CD4-positive, alpha-beta T cell treated with Interleukin-12 subunit alpha and Interleukin-12 subunit beta, for 1 hour (primary cell): ENCODE measurements at places on chromosomes 1 and 21.
A peak's percentile ranks its signal among the peaks of the same experiment; 100 is the strongest.

GRCh38 chr1:48560577-48560976 is 88.6 kb upstream of the SPATA6 start:
- no peak for DNase-seq

DNA sequence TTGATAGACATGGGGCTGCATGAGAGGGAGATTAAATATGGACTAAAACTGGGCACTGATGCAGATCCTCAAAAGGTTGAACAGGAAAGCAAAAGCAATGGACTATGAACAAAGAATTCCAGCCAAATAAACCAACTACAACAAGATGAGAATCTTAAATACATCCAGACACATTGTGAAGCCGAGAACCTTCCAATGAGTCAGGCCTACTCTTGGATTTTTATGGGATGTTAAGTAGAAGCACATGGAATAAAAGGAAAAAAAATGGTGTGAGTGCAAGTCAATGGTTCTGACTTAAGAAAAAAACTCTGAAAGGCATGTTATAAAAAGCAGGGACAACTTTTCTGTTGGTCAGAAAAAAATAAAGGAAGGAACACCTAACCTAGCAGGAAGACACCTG is 227.2 kb downstream of the DPYD start:
- DNase-seq: no peak

DNA sequence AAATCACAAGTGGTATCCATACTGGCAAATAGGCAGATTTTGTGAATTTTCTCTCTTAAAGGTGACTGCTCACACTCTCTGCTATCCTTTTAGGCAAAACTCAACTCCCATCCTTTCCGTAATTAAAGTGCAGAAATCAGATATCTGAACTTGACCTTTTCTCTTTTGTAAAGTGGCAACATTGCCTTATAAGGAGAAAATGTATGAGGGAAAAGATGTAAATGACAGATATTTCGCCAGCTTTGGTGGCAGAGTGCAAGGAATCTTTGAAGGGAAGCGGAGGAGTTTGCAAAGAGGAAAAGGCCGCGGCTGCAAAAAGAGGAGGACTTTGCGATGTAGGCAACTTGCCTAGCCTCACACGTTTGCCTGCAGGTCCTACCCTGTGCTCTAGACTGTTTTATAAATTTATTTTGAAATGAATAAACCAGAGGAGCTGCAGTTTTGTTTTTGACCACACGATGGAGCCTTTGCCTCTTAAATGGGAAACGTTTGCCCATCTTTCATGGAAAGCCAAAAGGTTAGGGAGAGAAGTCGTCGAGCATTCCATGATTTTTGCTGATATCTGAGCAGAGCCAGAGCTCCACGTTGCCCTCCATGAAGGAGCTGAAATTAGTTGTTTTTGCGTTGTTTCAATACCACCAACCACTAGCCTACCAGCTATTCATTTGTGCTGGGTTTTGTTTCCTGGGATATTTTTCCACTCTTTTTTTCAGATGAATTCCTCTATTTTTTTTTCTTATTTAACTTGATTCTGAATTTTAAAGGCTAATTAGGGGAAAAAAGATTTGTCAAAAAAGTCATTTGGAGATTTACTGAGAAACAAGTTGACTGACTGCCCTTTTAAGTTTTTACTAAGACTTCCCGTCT is 242.3 kb downstream of the LMX1A start:
- DNase-seq: no peak

DNA sequence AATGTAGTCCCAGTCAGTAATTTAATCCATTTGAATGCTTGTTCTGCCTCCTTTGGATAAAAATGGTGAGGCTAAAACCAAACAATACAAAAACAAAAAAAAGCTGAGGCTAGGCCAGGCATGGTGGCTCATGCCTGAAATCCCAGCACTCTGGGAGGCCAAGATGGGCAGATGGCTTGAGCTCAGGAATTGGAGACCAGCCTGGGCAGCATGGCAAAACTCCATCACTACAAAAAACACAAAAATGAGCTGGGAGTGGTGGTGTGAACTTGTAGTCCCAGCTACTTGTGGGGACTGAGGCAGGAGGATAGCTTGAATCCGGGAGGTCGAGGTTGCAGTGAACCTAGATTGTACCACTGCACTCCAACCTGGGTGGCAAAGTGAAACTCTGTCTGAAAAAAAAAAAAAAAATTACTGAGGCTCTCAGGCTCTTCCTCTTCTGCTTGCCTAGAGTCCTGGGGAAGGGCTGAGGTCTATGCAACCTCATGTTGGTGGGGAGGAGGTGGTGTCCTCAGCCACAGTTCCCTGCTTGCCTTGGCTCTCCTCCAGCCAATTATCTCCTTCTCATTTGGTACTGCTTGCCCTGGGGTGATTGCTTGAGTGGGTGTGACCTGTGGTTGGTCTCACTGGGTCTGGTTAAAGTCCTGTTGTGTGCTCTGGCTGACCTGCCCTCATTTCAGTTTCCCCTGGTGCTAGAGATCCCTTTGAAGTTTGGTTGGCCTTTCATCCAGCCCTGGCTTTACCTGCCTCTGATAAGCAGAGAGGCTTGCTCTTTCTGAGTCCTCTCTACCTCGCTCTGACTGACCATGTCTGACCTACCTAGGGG is 20.9 kb downstream of the S1PR1 start:
- peak; percentile 52 for DNase-seq

- no peak for DNase-seq
These were observed 228.2 kb upstream of the IRF2BP2 start for GRCh38 chr1:234838182-234838581.

DNA sequence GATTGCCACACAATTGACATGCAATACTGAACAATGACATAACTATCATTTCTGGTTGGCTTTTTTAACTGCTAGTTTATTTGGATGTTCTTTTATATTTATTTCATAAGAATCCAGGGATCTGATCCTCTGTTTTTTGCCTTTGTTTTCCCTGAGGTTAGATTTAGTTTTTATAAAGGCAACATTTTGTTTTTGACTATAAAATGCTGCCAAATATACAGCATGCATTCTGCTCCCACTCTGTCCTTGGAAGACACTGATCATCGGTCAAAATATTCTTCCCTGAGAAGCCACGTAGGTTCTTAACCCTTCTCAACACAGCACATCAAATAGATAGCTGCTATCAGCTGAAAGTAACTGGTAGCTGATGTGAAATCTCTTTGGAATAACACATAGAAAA is 52.5 kb downstream of the LYPLAL1 start:
- no peak for DNase-seq

DNA sequence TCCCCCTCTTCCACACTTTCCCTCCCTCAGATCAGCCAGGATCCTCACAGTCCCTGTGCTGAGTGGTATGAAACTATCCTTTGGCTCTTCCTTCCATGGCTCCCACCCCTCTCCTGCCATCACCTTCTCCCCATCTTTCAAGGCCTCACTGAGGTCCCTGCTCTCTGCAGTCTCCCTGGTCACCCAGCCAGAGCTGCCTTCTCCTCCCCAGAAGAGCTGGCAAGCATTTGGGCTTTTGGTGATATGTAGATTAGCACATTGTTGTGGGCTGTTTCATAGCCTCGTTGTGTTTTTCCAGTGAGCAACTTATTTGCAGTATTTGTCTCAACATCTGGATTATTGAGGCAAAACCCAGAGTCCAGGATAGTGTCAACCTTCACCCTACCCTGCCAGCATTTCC is 2.2 kb downstream of the CSF1 start:
- DNase-seq: no peak

- no peak for DNase-seq
These were observed 727.6 kb downstream of the PTPRU start for GRCh38 chr1:29963946-29964345.

DNA sequence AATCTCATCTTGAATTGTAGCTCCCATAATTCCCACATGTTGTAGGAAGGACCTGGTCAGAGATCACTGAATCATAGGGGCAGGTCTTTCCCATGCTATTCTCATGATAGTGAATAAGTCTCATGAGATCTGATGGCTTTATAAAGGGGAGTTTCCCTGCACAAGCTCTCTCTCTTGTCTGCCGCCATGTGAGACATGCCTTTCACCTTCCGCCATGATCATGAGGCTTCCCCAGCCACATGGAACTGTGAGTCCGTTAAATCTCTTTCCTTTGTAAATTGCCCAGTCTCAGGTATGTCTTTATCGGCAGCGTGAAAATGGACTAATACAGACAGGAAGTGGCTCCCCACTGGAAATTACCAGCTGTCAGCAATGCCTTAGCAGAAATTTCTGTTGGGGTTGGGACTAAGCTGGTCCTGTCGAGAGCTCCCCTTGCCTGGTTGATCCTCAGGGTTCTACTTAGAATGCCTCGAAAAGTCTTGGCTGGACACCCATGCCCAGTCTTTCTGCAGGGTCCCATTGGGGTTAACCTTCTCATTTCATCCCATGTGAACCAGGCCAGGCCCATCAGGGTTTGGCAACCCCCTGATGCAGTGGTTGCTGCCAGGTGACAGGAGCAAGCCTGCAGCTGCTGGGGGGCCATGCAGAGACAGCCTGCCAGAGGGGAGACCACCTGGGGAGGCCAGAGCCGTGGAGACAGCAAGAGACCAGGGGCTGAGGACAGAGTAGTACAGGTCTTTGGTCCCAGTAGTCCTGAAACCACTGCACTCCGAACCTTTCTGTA is 2.8 kb upstream of the ABCG1 start:
- no peak for DNase-seq

GRCh38 chr21:31524140-31524539 is 135.4 kb upstream of the SOD1 start:
- DNase-seq: no peak

DNA sequence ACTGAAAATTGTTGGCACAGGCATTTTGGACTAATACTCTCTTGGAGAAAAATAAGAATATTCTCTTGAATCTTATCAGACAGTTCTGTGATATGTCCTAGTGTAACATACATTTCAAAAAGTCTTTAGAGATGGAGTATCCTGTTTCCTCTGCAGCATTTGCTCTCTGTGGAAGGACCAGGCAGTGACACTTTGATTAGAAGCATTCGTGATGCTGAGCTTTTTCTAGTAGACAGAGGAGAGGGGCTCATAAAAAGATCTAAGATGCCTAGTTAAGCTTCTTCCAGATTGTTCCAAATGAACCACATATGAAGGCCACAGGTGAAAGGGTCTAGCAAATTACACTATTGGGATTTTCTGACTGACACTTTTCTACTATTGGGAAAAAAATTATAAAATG is 120.3 kb downstream of the C1orf21 start:
- no peak for DNase-seq

DNA sequence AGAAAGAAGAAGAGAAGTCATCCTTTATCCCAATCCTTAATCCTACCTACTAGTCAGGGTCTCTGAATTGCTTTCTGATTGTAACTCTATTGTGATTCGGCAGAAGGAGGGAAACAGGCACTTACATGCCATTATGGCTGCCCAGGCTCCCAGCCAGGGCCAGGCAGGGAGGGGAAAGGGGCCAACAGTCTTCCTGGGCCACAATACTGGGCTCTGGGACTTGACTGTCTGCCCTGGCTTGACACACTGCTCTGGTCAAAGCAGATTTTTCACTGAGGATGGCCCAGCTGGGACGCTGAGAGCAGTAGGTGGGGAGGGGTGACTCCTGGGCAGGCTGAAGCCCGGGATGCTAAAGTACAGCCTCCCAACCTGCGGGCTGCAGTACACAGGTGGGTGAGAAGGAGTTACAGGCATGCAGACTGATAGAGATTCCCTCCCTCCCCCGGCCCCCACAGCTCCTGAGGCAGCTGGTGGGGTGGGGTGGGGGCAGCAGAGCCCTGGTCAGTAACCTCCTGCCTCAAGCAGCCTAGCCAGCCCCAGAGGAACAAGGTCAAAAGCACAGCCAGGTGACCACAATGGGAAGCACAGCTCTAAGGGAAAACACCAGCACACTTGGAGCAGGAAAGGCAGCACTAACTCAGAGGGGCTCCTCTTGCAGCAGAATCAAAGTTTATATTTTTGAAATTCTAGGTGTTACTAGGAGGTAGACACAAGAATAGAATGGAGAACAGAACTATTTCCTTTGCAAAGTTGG is 25.3 kb downstream of the KCND3 start:
- no peak for DNase-seq

DNA sequence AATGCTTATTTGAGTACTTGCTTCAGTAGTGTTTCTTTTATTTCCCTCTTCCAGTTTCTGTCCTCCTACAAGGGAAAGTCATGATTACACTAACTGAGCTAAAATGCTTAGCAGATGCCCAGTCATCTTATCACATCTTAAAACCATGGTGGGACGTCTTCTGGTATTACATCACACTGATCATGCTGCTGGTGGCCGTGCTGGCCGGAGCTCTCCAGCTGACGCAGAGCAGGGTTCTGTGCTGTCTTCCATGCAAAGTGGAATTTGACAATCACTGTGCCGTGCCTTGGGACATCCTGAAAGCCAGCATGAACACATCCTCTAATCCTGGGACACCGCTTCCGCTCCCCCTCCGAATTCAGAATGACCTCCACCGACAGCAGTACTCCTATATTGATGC is 50.3 kb upstream of the LRRC8C start:
- no peak for DNase-seq

DNA sequence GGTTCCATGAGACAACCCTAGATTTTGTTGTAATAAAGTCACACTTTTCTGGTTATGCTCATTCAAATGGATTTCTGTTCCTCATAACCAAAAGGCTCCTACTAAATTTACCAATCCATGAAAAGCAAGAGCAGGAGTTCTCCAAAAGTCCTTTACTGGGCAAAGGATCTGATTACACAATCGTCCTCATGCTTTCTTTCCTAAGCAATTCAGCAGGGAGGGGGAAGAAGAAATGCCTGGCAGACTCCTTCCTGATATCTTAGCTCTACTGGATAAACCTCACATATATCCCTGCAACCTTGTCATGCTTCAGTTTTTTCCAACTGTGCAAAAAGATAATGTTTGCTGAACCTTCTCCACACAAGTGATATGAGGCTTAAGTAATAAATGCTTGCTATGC is 67.6 kb upstream of the GUCA2B start:
- DNase-seq: no peak

DNA sequence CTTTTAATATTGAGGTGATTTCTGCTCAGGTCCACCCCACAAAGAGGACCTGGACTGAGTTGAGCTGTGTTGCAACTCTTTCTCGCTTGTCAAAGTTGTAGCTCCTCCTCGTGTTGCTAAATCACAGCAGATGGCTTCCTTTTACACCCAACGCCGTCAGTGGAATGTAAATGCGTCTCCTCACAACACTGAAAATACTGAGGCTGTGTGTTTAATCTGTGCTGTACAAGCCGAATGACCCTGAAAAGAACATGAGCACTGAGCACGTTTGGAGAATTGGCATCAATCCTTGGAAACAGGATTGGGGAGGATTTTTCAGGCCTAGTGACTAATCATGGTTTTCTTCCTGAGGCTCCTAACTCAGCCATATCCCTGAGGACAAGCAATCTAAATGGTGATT is 196.0 kb downstream of the CRB1 start:
- no peak for DNase-seq

- DNase-seq: no peak
These were observed 717 bp downstream of the CRYZL1 start for GRCh38 chr21:33640697-33641351.

DNA sequence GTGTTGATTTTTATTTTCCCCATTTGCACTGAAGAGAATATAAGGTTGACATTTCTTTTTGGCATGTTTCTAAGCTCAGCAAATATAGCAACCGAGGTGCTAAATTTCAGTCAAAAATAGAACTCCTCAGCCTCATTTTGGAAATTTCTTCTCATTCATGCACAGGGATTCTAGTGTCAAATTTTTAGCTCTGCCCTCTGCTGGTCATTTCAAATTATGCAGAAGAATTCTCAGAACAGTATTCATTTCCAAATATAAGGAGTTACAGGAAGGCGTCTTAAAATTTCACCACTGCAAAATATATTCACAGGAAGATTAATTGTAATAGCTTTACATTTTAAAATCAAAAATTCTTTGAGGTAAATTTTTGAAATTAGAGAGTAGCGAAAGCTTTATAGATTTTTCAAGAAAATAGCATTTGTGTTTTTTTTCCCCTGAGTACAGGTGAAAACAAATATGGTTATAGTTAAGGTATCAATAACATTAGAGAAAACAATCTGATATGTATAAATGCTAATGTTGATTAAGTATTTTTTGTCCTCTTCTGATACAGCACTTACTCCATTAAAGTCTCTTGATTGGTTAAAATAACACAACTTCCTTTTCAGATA is 57.9 kb downstream of the FMN2 start:
- peak; percentile 2 for DNase-seq
